Fibroblast of skin of left biceps (primary cell): ENCODE measurements at places on chromosomes 3 and 15.

DNA sequence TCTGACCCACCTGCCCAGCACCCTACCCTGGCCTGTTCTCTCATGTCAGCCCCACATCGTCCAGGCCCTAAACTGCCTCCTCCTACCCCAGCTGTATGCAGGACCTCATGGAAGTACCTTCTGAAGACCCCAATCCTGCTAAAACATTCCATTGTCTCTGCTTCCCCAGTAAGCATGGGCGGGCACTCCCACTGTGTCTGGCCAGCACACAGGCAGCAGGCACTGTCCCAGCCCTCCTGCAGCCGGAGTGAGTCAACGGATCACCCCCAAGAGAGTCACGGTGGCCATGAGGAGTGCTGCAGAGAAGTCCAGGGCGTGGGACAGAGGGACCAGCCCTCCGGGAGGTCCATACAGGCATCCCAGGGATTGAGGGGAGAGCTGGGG lies 36.4 kb upstream of the SLCO2A1 start:
- DNase-seq: no peak

DNA sequence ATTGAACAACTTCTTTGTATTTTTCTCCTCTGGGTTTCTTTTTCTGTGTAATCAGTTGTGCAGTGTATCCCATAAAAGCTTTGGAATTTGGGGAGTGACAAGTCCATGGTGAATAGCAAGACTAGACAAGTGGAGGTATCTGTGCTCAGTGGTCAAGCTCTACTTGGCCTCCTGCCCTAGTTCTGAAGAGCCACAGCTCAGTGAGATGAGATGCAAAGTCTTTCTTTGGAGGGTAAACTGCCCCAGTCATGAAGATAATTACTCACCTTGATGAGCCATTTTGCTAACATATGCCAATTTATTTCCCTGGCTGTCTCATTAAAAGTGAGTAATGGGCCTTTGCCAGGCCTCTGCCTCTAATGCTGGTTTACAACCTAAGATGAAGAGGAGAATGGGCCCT lies 271.2 kb upstream of the TRIM42 start:
- DNase-seq: no peak

DNA sequence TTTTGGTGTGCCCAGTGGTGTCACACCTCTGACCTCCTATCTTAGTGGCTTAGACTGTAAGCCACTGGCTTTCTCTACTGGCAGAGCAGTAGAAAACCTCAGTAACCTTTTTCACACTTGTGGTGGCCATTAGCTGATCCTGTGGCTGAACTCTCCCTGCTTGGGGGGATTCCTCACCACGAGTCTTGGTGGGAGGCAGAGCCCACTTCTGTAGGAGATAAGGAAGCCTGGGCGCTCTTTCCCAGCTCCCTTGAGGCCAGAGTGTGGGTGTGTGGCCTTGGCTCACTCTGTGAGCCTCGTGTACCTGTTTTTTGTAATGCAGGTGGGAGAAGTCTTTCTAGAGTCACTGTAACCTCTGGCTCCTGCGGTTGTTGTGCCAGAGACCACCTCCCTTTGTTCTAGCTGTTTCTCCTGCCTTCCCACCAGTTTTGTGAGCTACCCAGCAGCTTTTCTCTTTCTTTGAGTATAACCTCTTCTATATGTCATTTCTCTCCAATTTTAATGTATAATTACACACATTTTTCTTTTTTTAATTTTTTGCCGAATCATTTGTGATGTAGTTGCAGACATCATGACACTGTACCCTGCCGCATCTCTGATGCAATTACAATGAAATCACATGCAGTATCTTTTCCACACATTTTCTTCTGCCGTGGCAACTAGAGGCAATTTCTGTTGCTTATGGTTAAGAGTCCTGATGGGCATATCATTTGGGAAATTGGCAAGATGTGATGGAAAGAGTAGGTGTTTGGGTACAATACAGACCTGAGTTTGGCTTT lies 13.8 kb downstream of the XCR1 start:
- DNase-seq: no peak

GRCh38 chr15:85388566-85389305 lies 8.3 kb downstream of the AKAP13 start:
- DNase-seq: no peak

GRCh38 chr3:194351080-194351672 lies at the start of gene CPN2:
CPN2 (minus strand) TSS chr3:194351328; CDS start chr3:194342702, 8,626 bp downstream.
- no peak for DNase-seq

- no peak for DNase-seq
These were observed 299.6 kb downstream of the THSD4 start for GRCh38 chr15:71414853-71415252.

DNA sequence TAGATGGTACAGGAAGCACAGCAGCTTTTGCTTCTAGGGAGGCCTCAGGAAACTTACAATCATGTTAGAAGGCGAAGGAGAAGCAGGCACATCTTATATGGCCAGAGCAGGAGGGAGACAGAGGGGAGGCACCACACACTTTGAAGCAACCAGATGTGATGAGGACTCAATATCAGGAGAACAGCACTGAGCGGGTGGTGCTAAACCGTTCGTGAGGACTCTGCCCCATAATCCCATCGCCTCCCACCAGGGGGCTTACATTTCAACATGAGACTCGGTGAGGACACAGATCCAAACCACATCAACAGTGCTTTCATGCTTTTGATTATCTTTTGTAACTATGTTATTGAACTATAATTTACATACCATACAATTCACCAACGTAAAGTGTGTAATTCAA lies 7.6 kb upstream of the TMEM44 start:
- no peak for DNase-seq

DNA sequence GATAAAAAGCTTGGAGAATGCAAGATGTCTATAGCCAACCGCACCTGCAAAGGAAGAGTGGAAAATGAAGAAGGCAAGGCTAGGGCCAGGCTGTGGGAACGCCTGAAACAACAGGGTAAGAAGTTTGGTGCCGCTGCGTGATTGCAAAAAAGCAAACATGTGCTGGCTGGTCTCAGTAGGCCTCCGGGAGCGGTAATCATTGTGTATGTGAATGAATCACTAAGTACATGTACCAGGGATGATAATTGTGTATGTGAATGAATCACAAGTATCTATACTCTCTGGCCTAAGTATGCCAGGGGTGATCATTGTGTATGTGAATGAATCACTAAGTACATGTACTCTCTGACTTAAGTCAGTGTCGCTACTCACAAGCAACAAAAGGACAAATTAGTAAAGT lies 40.3 kb upstream of the PARL start:
- DNase-seq: no peak

GRCh38 chr15:98381446-98381845 lies 266.9 kb upstream of the IGF1R start:
- DNase-seq: no peak

- no peak for DNase-seq
These were observed 10.6 kb downstream of the CMC1 start for GRCh38 chr3:28252001-28252431.

DNA sequence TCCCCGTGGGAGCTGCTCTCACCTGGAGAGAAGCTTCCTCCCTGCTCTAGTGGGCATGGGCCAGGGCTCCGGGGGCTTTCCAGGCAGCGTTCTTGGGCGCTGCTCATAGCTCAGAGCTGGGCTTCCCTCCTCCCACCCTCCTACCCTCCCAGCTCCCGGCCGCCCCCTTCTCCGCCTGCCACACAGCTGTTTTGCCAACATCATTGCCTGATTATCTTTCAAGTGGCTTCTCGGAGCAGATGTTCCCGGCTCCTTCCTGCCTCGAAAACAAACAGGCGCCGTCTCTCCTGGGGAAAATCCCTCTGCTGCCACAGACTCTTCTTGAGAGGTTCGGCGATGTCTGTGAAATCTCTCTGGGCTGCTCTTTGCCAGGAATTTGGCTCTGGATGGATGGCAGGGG lies 195.6 kb downstream of the RPLP1 start:
- DNase-seq: no peak

DNA sequence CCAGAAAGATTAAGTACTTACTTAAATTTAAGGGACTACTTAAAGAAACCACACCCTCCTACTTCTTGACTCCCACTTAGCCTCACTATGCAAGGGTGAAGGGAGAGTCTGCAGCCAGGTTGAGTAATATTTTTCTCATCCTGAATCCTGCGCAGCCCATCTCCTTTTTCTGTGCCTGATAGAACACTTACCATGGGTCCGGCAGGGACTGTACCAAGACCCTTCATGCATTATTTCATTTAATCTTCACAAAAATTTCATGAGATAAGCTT lies 562.6 kb upstream of the CFAP20DC start:
- DNase-seq: no peak

GRCh38 chr15:62889141-62889661 lies 153.3 kb upstream of the TPM1 start:
- no peak for DNase-seq

DNA sequence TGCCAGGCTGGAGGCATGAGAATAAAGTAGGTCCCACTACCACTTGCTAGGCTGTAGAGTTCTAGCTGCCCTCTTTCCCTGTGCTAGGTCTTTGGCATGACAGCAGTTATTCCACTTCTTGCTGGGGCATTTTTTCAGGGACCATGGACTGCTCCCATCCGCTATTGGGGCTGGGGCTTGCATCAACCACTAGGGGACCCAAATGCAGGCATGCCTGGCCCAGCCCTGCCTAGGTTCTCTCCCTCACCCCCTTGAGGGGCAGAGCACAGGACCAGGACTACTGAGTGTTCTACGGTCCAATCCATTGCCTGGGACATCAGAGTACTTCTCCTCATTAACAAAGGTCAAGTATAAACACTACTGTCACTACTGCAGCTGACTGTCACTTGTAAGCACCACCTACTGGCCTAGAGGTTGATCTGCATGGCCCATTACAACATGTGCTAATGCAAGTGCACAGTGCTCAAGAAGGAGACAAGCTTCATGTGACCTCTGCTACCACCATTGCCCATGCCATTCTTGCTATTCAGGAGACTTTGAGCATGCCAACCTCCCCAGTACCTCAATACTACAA lies 270.5 kb downstream of the MBNL1 start:
- no peak for DNase-seq

DNA sequence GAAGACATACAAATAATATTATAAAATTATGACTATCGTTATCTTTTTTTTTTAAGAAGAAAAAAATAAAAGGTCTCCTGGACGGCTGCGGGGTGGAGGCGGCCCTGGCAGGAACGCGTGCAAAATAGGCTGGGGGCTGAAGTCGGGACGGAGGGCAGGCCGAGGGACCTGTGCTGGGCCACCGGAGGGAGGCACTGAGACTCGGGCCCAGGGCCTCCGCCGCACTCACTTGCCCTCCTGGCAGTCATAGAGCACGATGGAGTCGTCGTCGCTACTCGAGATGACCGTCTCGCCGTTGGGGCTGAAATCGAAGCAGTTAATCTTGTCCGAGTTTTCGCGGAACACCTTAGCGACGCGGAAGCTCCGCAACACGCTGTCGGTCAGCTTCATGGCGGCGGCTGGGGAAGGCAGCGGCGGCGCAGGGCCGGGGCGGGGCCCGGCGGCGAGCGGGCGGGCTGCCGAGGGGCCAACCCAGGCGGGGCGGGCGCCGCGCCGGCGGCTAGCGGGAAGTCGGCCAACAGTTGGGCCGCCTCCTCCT lies 408 bp downstream of the WDR82 start:
- DNase-seq: no peak

DNA sequence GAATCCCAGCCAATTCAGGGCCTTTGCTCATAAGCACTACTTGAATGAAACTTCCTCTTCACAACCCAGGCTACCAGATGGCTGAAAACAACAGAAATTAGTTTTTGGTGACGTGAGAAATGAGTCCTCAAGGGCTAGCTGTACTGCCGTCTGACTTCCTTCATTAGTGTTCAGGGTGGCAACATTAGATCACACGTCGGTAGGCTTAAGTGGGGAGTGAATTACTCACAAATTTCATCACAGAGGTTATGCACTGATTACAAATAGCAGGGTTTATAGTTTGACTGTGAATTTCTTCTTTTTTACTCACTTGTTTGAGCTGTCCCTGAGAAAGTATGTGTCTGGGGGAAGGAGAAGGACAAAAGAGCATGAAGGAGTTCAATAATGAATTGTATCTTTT lies 397.2 kb downstream of the GAP43 start:
- no peak for DNase-seq

GRCh38 chr15:91699741-91700140 lies 153.8 kb upstream of the SLCO3A1 start:
- DNase-seq: no peak

- peak; percentile 13 for DNase-seq
These were observed 89.0 kb downstream of the DHX36 start for GRCh38 chr3:154235330-154235729.

- no peak for DNase-seq
These were observed 13.7 kb upstream of the GJD2 start for GRCh38 chr15:34768530-34768929.

DNA sequence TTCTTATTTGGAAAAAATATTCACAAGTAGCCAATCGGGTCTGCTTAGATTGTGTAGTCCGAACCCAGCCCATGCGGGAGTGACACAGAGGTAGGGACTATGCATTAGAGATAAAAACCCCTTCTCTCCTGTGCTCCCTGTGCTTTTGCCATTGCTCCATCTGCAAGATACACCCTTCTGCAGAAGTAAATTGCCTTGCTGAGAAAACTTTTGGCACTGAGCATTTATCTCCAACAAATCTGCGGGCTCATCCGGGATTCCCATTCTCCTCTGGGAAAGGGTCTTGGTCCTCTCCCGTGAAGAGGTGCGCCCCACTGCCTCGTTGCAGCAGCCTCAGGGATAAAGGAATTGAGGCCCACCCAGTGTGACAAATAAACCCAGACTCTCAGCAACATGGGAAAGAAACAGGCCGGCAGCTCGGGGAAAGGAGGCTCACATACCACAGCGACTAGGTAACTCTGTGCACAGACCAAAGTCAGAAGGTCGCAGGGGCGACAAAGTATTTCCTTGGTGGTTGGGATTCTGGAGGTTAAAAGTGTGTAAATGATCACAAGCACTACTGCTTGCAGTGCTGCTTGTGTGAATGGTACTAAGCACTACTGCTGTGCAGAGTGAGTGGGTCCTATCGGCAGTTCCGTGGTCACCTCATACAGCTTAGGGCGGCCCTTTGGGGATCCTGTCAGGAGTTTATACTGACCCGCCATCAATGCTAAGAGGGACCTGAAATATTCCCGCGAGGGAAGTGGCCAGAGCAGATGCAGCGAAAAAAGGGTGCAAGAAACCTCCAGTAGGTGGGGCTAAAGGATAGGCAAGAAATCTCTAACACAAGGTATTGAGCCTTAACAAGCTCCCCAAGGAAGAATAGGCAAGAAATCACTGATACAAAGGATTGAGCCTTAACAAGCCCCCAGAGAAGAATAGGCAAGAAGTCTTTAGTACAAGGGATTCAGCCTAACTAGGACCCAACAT lies 54.3 kb downstream of the GSK3B start:
- DNase-seq: no peak

- DNase-seq: no peak
These were observed 67.6 kb upstream of the GADL1 start for GRCh38 chr3:30962084-30962483.

- no peak for DNase-seq
These were observed 348.5 kb downstream of the PYDC2 start for GRCh38 chr3:191809326-191809949.

- no peak for DNase-seq
These were observed 75.4 kb upstream of the LARS2 start for GRCh38 chr3:45312836-45313493.

DNA sequence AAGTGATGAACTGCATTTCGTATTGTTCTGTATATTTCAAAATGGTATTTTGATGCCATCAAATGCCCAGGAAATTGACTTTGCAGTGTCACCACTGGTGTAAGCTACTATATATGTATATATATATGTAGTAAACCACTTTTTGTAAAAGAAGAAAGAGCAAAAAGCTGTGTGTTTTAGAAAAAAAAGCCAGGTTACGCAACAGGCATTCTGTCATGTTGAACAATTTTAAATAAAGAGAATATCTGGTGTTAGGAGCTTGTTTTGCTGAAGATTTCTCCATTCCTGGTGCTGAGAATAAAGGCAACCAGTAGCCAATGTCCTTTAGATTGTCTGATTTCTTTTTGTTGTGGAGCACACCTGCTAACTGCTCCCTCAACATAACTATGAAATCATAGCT lies 3.7 kb upstream of the ABHD10 start:
- no peak for DNase-seq

- no peak for DNase-seq
These were observed 50.0 kb downstream of the AMOTL2 start for GRCh38 chr3:134323966-134324962.
